Cerebellar nuclear complex (tissue), 1 donor: ENCODE measurements at places on chromosomes 1 and 21.

GRCh38 chr1:53507116-53507820 is 48.1 kb downstream of the DMRTB1 start:
- DNase-seq, result no peak

GRCh38 chr1:7107109-7107830 is 322.0 kb downstream of the CAMTA1 start:
- no peak for DNase-seq

DNA sequence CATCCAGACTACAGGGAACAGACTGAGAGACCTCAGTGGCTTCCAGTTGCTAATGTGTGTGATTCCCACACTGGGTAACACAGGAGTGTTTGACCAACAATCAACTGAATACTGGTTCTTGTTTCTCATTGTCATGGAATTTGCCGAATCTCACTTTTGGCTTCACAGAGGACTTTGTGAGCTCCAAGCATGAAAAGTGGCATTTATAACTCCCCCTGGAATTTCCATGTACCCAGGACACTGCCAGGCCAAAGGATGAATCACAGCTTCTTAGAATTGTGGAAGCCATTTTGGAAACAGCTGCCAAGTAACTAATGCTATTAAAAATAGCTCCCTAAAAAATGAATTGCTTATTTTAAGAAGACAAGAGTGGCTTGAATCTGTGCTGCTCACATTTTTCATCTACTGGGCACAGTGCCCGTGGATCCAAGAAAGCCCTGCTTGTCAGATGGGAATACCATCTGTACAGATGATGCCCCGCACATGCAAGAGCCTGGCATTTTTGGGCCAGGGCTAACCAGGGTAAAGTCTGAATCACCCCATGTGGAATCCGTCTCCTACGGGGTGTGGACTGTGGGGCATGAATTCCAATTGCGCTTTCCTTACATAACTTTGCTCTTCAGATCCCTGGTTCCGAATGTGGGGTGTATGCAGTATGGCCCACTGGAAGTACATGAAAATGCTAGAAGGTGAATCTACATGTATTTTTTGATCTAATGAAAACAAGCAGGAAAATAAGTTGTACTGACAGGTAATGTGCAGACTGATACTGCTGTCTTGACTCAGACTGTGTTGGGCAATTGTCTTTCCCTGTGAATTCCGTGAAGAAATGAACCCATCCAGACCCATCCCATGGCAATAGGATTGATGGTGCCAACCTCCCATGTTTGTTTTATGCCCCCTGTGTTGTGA is 487.3 kb downstream of the SIPA1L2 start:
- no peak for DNase-seq

- no peak for DNase-seq
Observed at GRCh38 chr1:165075725-165076370, 280.7 kb downstream of the LMX1A start.

GRCh38 chr1:174818014-174818616 is 181.6 kb upstream of the CACYBP start:
- no peak for DNase-seq

DNA sequence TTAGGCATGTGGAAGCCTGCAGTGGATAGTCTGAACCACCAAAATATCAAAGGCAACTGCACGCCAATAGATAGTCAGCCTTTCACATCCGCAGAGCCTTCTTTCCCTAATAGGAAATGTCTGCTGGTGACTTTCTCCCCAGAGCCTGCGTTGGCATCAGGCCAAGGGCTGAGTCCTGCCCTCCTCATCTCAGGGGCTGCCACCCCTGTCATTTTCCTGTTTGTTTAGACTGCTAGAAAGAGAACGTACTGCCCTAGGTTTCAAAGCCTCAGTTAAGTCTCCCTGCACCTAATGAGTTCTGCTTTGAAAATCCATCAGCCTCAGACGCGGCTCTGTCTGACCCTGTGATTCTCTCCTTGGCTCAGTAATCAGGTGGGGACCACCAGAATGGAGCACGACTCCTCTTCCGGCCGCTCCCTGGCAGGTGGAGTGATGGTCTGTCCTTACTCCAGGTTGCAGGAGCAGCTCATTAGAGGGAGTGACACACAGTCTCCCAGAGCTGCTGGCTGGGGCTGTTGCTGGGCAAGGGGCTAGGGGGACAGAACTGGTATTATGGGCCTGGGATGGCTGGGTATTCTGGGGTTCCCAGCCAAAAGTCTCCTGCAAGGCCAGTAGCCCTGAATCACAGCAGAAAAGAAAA is 27.3 kb downstream of the STUM start:
- DNase-seq, result no peak

DNA sequence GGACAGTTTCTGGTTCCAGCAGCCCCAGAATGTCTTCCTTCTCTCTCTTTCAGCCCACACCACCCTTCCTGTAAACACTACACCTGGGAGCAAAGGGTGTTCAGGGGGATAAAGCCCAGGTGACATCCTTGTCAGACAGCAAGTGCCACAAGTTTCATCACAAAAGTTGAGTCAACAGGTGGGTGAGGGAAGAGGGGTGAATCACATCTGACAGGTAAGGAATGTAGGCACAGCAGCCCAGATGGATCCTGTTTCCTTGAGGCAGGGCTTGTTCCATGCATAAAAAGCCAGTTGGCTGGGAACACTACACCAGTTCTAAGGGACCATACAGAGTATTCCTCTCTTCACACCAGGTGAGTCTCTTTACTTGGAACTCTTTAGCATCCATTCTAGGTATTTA is at the start of gene SPRR1B:
Gene SPRR1B, plus strand, starts transcription at position 309 of the 400 bp plus-strand sequence. CDS start 1,143 bp downstream, outside the sequence.
- DNase-seq, result no peak

DNA sequence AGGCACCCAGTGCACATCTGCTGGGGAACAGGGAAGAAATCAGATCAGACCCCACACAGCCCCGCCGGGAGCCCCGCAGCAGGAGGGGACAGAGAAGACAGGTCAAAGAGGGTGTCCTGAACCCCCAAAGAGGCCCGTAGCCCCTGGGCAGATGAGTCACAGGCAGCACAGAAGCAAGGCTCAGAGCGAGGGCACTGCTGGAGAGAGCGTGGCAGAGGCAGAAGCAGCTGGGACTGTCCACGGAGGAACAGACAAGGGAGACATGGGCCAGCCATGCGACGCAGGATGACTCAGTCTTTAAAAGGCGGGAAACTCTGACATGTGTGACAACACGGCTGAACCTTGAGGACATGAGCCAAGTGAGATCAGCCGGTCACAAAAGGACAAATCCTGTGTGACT is 14.5 kb upstream of the PRDM16 start:
- DNase-seq, result no peak

- DNase-seq, result no peak
Observed at GRCh38 chr21:43204638-43205037, 35.8 kb downstream of the CRYAA start.

- no peak for DNase-seq
Observed at GRCh38 chr1:46301808-46302640, 1.4 kb downstream of the LRRC41 start.

DNA sequence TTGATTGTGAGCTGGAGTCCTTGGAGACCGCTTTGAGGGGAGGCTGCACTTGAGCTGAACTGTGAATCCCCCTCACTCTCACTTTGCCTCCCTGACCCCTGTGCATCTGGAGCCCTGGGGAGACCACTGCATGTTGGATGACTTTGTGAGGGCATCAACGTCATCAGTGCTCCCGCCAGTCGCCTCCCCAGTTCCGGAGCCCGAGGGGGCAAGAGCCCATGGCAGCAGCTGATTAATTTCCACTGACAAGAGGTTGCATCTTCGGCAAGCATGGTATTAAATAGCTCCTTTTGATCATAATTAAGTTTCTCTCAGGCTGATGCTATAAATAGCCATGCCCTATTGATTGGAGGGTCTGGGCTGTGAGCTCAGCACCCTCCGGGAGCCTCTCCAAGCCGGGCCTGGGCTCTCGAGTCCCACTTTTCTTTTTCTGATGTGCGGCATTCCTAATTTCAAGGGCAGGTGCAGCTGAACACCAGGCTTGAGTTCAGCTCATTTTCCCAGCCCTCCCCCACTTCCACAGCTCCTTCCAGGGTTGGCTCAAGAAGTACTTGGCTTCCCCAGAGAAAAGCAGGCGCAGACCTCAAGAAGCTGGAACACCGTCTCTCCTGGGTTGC is 33.2 kb downstream of the KCND3 start:
- DNase-seq, result no peak

DNA sequence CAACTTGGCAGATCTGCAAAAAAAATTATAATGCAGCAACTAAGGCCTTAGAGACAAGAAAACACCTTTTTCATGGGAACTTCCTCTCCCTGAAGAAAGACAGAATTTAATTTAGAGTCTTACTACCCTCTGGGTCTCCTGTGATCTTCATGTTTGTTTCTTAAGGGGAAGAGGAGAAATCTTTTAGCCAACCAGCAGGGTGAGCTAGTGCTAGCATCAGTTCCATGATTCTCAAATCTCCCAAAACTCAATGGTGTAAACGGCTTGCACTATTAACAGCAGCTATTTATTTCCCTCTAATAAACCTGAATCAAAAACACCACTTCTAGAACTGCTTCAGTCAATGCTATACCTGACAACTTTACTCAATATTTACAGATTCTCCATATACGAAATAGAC is 3.8 kb downstream of the ZNF644 start:
- no peak for DNase-seq

DNA sequence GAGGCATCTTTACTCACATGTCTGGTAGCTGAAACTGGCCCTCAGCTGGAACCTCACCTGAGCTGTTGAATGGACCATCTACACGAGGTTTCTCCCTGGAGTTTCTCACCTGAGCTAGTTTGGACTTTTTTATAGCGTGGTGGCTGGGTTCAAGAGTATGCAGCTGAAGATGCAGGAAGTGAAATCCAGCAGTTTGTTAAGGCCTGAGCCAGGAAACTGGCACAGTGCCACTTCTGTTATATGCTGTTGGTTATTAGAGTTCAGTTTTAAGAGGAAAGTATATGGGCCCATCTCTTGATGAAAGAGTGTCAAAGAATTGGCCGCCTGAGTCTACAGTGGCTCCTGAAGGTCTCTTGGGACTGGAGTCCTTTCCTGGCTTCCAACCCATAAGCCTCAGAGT is 35.6 kb downstream of the STUM start:
- DNase-seq, result no peak

DNA sequence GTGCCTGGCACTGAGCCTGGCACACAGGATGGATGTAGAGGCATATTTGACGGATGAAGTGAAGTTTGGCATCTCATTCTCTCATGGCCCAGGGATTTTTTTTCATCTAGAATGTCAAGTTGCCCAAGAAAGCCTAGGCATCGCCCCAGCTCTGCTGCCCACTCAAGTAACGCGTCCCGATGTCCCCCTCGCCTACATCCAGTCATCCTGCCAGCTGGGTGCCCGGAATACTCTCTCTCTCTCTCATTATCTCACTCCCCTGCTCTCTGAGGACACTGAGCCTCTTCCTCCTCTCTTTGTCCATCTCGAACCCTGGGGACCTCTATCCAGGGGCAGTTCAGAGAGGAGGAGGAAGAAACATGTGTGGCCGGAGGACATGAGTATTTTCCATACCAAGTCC is 142.3 kb upstream of the ZC3H12A start:
- no peak for DNase-seq

GRCh38 chr21:45142469-45143308 is 68.3 kb downstream of the ADARB1 start:
- DNase-seq, result no peak

GRCh38 chr1:155253797-155254196 is 1.5 kb downstream of the ENTREP3 start:
- no peak for DNase-seq

GRCh38 chr1:166489356-166489669 is 322.5 kb upstream of the FAM78B start:
- no peak for DNase-seq

- no peak for DNase-seq
Observed at GRCh38 chr1:214475331-214475730, 76.1 kb downstream of the PTPN14 start.

DNA sequence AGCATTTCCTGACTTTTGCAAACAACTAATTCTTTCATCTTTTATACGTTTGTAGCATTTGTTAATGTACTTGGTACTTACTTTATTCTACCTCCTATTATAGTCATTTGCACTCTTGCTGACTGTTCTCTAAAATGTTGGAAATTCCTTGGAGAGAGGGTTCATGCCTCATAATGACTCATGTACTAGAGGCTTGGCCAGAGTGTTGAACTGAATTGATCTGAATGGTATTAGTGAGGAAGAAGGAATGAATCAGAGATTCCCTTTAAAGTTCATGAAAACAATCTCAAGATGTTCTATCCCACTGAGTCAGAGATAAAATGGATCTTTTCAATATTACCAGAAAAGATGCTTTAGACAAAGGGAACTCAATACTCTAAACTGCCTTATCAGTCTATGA is 383.4 kb downstream of the SEC16B start:
- no peak for DNase-seq

GRCh38 chr1:90727917-90728501 is 10.9 kb upstream of the BARHL2 start:
- DNase-seq, result no peak

GRCh38 chr1:169514566-169515270 is 29.0 kb upstream of the SLC19A2 start:
- no peak for DNase-seq

- no peak for DNase-seq
Observed at GRCh38 chr1:153963850-153964331, 554 bp upstream of the SLC39A1 start.

DNA sequence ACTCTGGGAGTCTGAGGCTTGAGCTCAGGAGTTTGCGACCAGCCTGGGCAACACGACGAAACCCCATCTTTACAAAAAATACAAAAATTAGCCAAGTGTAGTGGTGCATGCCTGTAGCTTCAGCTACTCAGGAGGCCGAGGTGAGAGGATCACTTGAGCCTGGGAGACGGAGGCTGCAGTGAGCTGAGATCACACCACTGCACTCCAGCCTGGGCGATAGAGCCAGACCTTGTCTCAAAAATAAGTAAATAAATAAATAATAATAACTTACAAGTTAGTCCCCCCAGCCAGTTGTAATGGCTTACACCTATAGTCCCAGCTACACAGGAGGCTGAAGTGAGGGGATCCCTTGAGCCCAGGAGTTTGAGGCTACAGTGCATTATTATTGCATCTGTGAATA is 21.7 kb upstream of the BTG2 start:
- no peak for DNase-seq
